Stimulated activated CD8-positive, alpha-beta memory T cell treated with anti-CD3 and anti-CD28 coated beads, Interleukin-4, amount 100 ng/mL, for 4 hours (primary cell): ENCODE measurements at places on chromosomes 5 and 9.

- DNase-seq = no peak
Observed at GRCh38 chr9:17488662-17489061, 90.2 kb upstream of the SH3GL2 start.

- no peak for DNase-seq
Observed at GRCh38 chr5:45281081-45281480, 415.1 kb downstream of the HCN1 start.

GRCh38 chr9:132756214-132756845 is 86.1 kb downstream of the GTF3C4 start:
- DNase-seq = no peak

- DNase-seq = no peak
Observed at GRCh38 chr5:91024206-91024605, 358.9 kb downstream of the ARRDC3 start.

GRCh38 chr5:69099302-69099701 is 5.5 kb downstream of the SLC30A5 start:
- DNase-seq = no peak

GRCh38 chr5:141234109-141234667 is 11.0 kb upstream of the PCDHB15 start:
- no peak for DNase-seq

- DNase-seq = no peak
Observed at GRCh38 chr5:72921886-72922285, 34.0 kb upstream of the FCHO2 start.

DNA sequence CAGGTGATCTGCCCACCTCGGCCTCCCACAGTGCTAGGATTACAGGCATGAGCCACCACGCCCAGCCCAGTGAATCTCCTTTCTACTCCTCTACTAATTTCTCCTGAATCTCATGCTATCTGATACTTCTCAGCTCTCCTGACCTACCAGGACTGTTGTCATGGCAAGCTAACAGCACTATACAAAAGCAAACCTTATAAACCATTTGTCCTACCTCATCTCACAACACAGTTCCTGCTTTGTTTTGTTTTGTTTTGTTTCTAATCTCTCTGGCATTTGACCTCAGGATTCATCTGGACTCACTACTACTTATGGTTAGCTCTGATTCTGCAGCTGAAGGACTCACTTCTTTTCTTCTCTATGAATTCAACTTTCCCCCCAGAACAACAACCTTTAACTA is 734.8 kb downstream of the TLE1 start:
- no peak for DNase-seq

- DNase-seq = no peak
Observed at GRCh38 chr5:116661419-116661818, 86.8 kb upstream of the SEMA6A start.

- no peak for DNase-seq
Observed at GRCh38 chr9:116383936-116384335, 230.3 kb downstream of the PAPPA start.

GRCh38 chr5:40775846-40776657 is 20.3 kb upstream of the TTC33 start:
- DNase-seq = no peak

DNA sequence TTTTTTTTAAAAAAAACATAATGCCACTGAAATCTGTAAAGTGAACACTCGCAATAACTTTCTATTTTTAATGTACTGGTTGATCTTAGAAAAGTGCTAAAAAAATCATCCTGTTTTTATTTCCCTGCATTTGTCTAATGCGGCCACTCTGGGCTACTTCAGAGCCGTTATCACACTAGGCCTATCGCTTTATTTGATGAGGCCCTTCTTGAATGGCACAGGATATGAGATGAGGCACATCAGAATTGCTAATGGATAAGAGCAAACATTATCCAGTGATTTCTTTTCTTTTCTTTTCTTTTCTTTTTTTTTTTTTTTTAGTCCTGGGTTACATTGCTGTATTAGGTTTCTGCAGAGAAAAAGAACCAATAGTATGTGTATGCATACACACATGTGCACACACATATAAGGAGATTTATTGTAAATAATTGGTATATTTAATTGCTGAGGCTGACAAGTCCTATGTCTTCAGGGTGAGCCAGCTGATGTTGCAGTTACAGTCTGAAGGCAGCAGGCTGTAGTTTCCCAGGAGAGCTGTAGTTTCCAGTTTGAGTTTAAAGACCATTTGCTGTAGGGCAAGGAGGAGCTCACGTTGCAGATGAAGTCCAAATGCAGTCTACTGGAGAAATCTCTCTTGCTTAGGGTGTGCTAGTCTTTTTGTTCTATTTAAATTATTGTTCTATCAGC is 391.7 kb downstream of the MED10 start:
- no peak for DNase-seq

- DNase-seq = no peak
Observed at GRCh38 chr9:117411547-117411946, 3.3 kb downstream of the ASTN2 start.

DNA sequence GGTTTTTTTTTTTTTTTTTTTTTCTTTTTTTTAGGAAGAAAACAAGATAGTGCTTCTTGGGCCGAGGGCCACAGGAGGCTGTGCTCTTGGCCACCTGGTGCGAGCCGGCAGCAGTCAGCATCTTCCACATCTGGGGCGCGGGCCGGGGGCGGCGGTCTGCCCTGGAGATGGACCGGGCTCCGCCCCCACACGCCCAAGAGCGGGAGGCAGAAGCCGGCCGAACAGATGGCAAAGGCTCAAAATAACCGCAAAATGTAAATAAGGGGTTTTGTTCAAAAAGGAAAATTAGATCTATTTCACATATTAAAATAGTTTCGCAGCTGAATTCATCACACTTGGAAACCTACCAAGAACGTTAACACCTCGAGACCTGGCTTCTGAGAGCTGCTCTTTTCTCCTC is 51.5 kb upstream of the UBAC1 start:
- no peak for DNase-seq

GRCh38 chr5:66617991-66618768 is 22.0 kb downstream of the MAST4 start:
- DNase-seq = no peak

- no peak for DNase-seq
Observed at GRCh38 chr9:131001021-131001420, 8.0 kb upstream of the LAMC3 start.

- DNase-seq = no peak
Observed at GRCh38 chr5:16844952-16845351, 91.1 kb downstream of the MYO10 start.

GRCh38 chr9:100101608-100102007 is 2.6 kb downstream of the INVS start:
- DNase-seq = no peak

DNA sequence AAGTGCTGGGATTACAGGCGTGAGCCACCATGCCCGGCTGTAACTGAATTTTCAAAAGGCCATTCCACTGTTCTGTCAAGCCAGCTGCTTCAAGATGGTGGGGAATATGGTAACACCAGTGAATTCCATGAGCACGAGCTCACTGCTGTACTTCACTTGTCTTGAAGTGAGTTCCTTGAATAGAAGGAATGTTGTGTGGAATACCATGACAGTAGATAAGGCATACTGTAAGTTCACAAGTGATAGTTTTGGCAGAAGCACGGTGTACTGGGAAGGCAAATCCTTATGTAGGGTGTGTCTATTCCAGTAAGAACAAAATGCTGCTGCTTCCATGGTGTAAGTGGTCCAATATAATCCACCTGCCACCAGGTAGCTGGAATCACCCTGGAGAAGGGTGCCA is 6.6 kb upstream of the PRXL2C start:
- DNase-seq = no peak

GRCh38 chr9:109781541-109782197 is 1.7 kb downstream of the PALM2AKAP2 start:
- DNase-seq = no peak
